IMR-90 (cell line): ENCODE measurements at places on chromosomes 6 and 20. TPM values are rescaled to one million over a fixed set of nuclear protein-coding genes. Genes with fewer than 3 reads are reported as not detected.
A peak's percentile ranks its signal among the peaks of the same experiment; 100 is the strongest.

DNA sequence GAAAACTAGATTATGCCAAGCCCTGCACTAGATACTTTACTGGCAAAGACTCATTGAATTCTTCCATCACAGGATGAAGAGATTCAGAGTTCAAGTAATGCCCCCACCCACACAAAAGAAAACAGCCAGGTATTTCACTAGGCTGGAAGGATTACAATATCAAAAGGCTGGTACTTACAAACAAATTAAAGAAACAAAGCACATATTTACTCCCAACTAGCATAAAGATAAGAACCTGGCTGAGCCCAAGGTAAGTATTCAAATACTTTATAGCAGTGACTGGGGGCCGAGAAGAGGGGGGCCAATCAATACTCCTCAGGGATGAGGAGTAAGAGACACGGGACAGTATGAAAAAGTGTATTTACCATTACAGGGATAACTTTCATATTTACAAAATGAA, 3.7 kb downstream of the ACOT8 start:
- no peak for DNase-seq

DNA sequence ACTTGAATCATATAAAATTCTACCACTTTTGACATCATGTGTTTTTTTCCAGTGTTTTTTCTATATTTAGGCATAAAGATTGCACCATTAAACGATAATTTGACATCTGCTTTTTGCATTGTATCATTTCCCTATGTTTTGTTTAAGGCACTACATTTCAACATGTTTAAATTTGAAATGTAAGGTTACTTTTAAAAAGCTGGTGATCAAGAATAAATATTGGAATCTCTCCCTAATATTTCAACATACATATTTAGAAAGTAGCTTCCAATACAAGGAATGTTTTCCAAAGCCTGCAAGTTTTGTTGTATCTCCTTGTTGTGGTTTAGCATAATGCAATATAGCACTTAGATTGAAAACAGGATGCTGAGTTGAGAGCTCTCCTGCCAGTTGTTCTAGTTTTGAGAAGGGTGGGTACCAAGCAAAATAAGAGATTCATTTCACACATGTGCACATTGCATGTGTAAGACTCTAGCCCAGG, 76.5 kb downstream of the SYNJ2 start:
- DNase-seq: no peak

GRCh38 chr6:167892835-167893815, 66.4 kb downstream of the AFDN start:
- peak; percentile 52 for DNase-seq

GRCh38 chr6:170346649-170347048, 40.1 kb downstream of the FAM120B start:
- DNase-seq: no peak

GRCh38 chr6:170006071-170006899, 254.9 kb downstream of the ERMARD start:
- DNase-seq: no peak

DNA sequence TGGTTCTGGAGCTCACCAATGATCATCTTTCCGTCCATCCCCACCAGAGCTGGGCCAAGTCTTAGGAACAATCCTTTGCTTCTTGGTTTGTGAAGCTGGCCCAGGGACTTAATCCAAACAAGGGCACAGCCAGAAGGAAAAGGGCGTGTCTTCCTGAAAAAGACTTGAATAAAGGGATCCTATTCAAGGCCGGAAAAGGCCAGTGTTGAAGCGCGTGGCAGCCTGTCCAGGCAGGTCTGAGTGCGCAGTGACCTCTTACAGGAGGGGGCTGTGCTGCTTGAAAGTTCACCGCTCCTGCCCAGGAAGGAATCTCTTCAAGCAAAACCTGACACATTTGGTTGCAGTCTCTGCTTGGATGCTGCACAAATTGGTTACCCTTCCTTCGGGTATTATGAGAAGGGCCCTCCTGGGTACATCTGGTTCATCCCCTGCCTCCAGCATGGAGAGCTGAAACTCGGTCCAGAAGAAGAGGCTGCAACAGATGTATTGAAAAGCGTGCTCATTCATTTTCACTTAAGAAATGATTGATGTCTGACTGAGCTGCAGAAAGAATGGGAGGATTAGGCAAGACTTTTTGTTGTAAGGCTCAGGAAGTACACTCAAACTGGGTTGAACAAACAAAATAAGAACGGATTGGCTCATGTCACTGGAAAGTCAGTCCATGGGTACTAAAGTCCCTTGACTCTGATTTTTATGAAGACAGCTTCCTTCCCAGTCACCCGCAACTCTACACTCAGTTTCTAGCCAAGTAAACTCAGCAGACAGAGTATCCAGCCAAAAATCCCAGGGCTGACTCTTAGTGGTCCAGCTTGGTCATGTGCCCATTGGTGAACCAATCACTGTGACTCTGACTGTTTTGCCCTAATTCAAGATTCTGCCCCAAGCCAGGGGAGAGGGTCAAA, 136.3 kb downstream of the TFAP2C start:
- no peak for DNase-seq

GRCh38 chr6:16279243-16279642, 40.9 kb downstream of the GMPR start:
- no peak for DNase-seq

GRCh38 chr6:153058291-153058690, 55.8 kb upstream of the MTRF1L start:
- DNase-seq: peak; percentile 58

DNA sequence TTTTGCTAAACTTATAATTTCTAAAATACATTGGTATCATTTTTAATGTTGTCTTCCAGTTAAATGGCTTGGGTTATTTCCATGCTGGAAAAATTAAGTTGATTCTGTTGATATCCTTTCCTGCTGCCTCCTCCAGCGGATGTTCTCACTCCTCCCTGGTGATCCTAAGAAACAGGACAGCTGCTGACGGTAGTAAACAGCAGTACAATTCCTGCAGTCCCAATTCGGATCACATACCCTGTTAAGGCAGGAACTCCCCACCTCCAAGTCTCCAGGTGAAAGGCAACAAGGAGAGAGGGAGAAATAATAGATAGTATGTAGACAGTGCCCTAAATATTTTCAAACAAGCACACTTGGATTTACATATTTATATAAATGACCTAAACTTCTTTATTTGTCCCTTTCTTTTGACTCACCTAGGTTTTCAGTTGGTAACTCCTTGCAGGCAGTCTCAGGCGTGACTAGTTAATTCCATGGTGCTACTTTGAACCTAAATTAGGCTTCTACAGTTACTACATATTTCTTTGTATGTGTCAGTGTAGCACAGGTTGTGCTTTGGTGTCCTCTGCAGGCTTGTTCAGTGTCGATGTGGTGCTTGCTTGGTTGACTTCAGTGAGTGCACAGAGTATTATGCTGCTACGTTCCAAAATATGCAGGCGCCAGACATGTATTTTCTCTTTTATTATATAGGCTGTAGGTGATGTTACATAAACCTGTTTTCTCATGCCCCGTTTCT, 126.0 kb downstream of the ADGRB3 start:
- no peak for DNase-seq

- DNase-seq: no peak
Observed at GRCh38 chr20:59429396-59429795, 129.0 kb downstream of the EDN3 start.

GRCh38 chr20:46967646-46968045, 73.0 kb downstream of the EYA2 start:
- no peak for DNase-seq

DNA sequence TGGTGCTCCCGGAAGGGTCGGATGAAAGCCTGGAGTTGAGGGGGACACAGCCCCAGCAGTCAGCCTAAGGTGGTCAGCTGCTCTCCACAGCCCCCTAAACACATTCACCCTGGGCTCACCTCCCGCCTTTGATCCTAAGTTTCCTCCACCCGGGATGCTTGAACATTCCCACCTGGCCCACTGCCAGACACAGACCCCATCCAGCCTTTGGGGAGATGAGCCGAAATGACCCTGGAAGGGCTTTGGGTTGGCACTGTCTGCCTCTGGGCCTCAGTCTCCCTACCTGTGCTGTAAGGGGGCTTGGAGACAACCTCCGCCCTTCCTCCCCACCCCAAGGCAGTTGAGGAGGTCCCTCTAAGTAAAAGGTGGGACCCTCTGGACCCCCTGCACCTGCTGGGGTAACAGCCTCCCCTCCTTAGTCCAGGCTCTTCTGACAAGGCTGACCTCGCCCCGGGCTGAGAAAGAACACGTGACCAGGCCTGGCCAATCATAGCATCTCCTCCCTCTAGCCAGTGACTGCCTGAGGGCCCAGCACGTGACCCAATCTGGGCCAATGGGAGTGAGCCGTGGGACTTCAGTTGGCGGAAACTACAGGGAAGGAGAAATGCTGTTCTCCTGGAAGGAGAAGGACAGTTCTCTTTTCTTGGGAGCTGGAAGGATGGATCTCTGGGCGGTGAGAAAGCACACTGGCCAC, 16.9 kb upstream of the UBE2V1 start:
- peak; percentile 27 for DNase-seq

GRCh38 chr20:22511943-22512910, 72.1 kb downstream of the FOXA2 start:
- no peak for DNase-seq

GRCh38 chr20:20237093-20237959, 130.6 kb upstream of the INSM1 start:
- DNase-seq: peak; percentile 14

- DNase-seq: no peak
Observed at GRCh38 chr6:148055419-148055818, 287.2 kb upstream of the SASH1 start.

DNA sequence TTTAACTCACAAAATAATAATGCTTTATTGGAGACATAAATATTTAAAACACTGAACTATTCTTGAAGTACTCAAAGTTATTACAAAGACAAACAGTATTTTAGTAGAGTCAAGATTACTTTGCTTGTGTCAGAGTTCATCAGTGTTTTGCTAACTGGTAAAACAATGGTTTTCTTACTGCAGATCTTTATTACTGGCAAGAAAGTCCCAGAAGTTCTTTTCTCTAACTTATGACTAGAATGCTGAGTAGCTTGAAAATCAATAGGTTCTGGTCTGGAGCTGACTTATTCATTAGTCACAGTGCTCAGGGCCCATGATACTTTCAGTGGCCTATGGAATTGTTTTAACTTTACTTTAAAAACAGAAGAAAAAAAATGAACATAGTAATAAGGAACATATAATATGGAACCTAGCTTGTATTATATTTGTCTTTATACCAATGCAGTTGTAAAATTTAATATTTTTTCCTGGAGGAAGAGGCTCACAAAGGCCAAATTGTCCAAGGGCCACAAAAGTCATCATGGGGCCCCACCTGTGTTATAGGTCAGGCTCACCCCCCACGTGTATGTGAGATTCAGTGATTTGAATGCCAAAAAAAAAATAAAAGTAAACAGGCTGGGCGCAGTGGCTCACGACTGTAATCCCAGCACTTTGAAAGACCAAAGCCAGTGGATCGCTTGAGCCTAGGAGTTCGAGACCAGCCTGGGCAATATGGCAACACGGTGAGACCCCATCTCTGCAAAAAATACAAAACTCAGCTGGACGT, 53.3 kb downstream of the PLEKHG1 start:
- no peak for DNase-seq

DNA sequence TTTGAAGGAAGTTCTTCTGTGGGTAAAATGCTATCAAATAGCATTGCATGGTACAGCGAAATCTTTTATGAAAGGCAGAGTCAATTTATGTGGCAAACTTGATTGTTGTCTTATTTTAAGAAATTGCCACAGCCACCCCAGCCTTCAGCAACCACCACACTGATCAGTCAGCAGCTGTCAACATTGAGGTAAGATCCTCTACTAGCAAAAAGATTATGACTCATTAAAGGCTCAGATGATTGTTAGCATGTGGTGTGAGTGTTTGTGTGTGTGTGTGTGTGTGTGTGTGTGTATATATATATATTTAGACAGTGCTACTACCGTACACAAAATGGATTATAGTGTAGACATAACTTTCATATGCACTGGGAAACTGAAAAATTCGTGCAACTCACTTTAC, 27.8 kb downstream of the LRRN4 start:
- peak; percentile 66 for DNase-seq

DNA sequence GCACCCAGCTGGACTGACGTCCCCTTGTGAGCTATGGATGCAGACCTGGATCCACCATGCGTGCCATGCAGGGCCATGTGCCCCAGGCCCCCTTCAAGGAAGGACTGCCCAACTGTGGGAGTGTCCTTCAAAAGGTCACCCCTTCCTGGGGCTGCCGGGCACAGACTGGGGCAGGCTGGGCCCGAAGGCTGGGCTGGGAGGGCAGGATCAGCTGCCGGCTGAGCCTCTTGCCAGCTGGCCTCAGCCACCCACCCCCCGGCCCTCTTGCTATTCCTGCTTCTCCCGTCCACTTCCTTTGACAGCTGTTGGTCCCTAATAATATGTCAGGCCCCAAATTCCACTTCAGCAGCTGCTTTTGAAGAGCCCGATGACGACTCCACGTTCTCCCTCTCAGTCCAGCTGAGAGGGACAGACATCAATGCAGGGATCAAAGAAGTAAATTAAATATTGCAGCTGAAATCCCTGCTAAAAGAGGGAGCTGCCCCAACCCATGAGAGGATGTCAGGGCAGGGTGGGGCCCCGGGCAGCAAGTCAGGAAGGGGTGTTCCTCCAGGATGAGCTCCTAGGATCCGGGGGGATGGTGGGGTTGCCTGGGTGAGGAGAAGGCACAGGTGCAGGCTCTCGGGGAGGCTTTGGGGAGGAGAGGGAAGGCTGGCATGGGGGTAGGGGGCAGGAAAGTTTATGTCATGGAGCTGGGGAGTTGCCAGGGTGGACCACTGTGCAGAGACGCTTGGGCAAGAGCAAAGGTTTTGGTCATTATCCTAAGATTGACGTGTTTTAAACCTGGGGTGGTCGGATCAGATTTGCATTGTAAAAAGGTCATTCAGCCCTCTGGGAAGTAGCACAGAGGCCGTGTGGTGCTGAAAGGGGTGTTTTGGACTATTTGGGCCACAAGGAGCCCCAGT, 185.0 kb downstream of the ANKRD60 start:
- DNase-seq: no peak

DNA sequence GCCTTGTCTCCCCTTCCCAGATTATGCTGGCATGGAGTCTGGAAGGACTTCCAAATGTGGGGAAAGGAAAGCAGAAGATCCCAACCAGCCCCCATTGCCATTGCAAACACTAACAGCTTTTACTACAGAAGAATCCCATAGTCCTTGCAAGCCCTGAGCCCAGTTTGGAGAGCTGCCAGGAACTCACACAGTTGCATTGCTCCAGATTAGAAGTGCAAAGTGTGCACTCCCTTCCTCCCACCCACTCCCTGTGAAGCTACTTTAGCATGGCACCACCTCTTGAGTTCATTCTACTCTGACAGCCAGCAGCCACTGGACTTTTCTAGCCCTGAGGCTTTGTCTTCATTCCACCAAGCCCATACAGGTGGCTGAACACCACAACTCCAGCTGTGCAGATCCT, 67.6 kb downstream of the SLC22A2 start:
- no peak for DNase-seq

DNA sequence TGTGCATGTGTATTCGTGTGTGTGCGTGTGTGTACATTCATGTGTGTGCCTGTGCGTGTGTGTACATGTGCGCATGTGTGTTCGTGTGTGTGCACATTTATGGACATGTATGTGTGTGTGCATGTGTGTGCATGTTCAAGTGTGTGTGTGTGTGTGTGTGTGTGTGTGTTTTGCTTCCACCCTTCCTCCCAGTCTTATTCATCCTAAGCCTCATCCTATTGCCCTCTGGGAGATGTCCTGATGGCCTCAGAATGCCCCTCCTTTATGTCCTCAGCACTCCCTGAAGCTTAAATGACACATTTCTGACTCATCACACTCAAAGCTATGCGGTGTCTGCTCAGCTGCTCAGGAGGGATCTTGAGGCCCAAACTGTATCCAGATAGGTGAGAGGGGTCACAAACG, 76.6 kb upstream of the CCDC167 start:
- DNase-seq: peak; percentile 88

The ENPP3 gene
- 0.05 TPM in 1 of 2 replicates, not detected in the other for polyA plus RNA-seq

The RREB1 gene
- polyA plus RNA-seq: 4.7 and 14.5 TPM in 2 replicates

The FERMT1 gene
- 1.8 and 2.4 TPM in 2 replicates for polyA plus RNA-seq

The EYS gene
- not detected in 2 replicates for polyA plus RNA-seq

The CTCFL gene
- not detected in 2 replicates for polyA plus RNA-seq

The XPO5 gene
- polyA plus RNA-seq: 27.3 and 29.0 TPM in 2 replicates
